ENCODE measurements at places on chromosomes 7 and 10.

DNA sequence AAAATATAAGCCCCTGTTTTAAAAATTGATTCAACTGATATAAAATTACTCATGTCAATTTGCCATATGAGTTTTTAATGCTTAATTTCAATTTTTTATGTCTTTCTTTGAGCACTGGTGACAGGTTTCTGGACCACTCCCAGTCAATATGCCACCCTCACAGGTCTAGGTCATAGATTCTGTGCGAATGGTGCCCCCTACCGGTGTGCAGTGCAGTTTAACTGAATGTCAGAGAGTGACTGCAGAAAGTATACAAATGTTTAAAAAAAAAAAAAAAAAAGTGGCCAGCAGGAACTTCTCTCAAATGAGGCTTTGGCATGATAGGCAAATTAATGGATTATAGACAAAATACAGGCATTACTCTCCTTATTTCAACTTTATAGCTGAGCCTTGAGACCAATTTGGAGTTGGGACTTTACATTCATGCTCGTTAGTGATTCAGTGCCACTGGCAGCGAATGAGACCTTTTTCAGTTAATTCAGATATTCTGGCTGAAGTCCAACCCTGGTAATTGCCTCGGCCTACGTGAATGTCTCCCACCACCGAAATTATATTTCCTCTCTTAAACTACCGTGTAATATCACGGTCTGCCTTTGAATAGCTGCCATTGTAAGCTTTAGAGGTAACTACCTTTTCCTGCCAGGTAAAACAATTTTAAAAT is 427.6 kb downstream of the PHTF2 start:
- DNase-seq = peak; percentile 39

GRCh38 chr10:127161482-127161881 is 34.9 kb downstream of the INSYN2A start:
- no peak for DNase-seq

GRCh38 chr10:96687317-96688012 is 32.8 kb downstream of the PIK3AP1 start:
- no peak for DNase-seq

DNA sequence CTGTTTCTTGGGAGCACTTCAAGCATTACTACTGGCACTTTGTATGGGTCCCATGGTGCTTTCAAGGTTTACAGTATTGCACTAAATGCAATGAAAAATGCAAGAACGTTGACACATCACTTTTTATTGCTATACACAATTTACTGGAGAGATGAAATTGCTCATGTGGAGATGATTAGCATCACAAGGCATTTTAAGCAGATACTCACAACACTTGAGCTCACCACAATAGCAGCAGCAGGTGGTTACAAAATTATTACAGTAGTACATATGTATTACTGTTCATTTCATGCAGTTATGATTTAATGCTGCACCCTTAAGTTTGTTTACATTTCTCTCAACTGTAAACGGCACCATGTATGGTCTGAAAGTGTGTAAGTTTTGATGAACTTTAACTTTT is 537.7 kb downstream of the GRM8 start:
- no peak for DNase-seq

- DNase-seq = no peak
These were observed 14.6 kb downstream of the FGL2 start for GRCh38 chr7:77184990-77185389.

DNA sequence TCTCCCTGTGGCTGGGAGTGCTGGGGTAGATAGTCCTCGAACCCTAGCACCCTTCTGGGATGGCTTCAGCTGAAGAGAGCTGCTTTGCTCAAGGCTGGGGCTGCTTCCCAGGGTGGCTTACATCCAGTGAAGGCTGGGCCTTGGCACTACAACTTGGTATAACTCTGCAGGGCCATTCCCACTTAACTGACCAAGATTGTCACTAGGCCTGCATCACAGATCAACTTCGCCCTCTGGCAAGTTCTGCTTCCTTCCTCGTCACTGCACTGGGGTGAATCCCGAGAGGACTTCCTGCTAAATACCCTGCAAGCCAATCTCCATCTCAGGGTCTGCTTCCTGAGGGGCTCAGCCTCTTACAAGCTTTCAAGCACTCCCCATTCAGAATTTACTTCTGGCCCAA is 195.2 kb downstream of the DOCK4 start:
- DNase-seq = no peak

DNA sequence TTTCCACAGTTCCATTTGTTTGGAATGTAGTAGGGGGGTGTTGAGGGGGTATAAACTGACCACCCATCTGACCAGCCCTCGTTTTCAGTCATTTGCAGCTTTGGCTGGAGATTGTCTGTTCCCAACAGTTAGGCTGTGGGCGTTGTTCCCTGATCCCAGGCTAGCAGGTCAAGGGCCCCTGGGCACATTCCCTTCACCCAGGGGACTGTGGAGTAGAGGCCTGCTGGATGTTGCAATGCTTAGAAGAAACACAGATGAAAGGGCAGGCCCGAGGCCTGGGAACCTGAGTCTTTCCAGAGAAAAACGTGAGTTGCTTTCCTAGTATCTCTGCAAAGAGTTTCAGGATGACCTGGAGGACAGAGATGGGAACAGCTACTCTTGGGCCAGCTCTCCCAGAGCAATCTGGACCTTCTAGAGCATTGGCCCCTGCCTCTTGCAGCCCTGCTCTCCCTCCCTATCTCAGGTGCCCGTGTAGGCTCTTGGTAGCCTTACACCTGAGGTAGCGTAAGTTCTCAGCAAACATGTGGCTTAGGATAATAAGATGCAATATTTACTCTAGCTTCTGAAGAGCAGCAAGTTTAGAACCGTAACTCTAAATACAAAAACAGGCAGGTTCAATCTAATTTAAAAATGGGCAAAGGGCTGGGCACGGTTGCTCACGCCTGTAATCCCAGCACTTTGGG is 99.4 kb upstream of the EFCAB10 start:
- DNase-seq = no peak

DNA sequence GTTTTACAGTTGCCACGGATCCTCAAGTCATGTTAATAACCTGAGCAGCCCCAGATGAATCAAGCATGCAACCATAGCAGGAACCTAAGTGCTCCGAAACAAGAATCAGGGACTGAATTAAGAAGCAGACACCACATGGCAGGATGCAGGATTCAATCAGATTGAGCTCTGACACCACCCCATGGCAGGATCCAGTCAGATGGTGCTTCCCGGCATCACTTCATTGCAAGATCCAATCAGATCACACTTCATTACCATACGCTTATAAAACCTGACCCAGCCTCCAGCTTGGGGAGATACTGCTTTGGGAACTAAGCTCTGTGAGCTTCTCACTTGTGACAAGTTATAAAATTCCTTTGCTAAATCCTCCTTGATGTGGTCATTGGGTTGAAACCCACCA is 55.3 kb downstream of the ABCB4 start:
- DNase-seq = no peak

DNA sequence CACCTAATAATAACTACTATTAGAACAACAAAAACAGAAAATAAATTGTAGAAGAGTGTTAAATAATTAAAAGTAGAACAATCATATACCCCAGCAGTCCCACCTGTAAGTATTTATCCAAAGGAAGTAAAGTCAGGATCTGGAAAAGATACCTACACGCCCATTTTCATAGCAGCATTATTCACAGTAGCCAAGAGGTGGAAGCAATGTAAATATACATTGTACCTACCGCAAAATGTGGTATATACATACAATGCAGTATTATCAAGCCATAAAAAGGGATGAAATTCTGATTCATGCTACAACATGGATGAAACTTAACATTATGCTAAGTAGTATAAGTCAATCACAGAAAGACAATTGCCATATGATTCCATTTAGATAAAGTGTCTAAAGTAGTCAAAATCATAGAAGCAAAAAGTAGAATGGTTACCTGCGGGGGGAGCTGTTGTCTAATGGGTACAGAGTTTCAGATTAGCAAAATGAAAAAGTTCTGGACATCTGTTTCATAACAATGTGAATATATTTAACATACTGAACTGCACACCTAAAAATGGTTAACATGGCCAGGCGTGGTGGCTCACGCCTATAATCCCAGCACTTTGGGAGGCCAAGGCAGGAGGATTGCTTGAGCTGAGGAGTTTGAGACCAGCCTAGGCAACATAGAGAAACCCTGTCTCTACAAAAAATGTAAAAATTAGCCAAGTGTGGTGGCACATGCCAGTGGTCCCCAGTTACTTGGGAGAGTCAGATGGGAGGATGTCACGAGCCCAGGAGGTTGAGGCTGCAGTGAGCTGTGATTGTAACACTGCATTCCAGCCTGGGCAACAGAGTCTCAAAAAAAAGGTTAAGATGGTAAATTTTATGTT is 6.0 kb upstream of the TMED4 start:
- peak; percentile 59 for DNase-seq

DNA sequence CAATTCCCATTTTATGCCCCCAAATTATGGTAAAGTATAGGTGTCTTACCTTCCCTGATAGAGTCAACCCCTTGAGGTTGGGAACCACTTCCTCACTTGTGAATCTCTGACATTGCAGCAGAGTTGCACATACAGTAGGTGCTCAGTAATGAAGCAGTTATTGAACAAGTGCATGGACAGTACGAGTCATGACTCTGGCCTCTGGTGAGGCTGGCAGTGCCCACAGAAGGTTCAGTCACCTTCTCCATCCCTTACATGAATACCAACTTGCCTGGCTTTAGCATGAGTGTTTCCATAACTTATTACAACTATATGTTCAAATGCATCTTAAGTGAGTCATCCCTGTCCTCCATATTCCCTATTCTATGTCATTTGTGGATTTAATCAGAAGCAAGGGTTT is 340.0 kb downstream of the ELMO1 start:
- DNase-seq = no peak

GRCh38 chr7:103106005-103106702 is 31.2 kb downstream of the ARMC10 start:
- DNase-seq = no peak

GRCh38 chr7:618539-619367 is 99.1 kb upstream of the PDGFA start:
- peak; percentile 65 for DNase-seq

GRCh38 chr7:91080351-91080750 is 183.9 kb upstream of the FZD1 start:
- DNase-seq = no peak

DNA sequence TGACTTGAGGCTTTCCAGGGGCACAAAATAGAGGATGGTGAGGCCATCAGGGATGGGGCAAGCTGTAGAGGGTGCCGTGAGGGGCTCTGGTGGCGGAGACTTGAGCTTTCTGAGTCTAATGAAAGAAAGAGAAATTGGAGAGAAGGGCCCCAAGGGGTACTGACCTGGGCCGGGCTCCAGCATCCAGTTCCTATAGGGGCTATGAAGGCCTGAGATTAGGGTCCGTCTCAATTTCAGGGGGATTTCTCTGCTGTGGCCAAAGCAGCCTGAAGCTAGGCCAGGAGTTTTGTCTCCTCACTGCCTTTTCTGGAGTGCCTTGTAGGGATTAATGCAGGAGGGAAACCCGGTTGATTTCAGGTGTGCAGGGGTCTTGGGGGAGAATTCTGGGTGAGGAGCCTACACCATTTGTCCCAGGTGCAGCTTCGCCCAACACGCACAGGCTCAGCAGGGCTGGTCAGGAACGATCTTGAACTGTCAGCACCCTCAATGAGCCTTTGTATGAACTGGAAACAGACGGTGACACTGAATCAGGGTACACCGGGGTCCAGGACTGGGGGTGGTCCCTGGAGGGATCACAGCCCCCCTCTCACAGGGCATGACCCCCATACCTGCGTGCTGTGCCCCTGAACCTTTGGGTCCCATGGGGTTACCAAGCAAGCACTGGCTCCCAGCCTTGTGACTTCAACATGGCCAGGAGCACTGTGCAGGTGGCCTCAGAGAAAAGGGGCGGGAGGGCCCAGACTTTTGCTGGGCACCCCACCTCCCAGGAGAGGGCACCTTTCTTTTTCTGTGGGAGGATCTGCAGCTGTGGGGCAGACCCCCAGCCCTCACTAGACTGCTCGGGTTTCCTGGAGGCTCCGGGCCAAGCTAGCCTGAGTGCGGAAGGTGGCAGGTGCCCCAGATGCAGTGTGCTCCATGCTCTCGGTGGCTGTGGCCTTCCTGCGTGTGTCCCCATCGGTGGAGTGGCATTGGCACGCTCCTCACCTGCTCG is 122.9 kb upstream of the RET start:
- DNase-seq = no peak

DNA sequence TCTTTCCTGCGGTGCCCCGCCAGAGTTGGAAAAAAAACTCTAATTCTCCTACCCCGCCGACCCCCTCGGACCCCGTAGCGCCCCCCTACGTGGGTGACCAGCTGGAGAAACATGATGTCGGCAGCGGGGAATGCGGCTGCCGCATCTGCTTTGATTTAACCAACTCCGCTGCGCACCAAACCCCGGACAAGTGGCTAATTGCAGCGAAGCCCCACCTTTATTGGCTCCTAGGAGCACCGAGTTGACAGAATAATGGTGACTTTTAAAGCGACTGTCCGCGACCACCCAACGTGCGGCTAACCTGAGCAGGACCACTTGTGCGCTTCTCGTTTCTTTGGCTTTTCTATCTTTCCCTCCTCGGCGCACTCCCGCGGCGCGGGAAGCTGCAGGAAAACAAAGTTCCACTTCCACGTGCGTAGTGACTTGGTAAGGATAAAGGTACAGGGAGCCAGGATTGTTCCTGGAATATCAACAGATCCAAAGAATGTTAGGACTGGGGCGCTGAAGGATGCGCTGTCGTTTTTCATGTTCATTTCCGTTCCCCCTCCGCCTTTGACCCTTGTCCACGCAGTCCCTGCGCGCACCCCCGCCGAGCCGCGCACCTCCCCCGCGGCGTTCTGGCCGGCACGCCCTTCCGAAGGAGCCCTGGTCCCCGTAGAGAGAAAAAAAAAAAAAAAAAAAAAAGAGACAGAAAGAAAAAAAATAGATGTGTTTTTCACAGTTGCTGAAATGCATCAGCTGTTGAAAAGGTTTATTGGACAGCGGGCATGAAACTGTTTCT is 1.4 kb downstream of the WNT16 start:
- peak; percentile 15 for DNase-seq

DNA sequence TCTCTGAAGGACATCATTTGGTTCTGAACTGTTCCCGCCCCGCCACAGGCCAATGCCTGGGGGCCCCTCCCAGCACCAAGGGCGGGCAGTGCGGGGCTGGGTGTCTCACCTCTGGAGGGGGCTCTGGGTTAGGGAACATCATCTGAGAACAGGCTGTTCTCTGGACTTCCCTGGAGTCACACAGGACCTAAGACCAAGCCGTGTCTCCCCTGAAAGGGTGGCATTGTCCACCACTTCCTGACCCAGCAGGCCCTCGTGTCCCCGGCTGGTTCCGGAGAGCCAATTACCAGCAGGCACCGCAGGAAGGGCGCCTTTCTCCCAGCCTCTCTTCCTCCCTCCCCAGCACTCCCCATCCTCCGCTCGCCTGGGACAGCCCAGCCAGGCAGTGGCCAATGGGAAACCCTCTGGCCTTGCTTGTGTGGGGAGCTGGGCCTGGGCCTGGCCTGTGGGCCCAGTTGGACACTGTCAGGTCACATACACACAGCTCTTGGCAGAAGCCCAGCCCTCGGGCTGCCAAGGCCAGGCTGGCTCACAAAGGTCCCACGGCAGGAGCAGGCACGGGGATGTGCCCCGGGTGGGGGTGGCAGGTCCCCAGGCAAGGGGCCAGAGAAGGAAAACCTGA is 119.5 kb downstream of the SPDYE5 start:
- DNase-seq = no peak
